ENCODE measurements at places on chromosomes 5 and 9.

DNA sequence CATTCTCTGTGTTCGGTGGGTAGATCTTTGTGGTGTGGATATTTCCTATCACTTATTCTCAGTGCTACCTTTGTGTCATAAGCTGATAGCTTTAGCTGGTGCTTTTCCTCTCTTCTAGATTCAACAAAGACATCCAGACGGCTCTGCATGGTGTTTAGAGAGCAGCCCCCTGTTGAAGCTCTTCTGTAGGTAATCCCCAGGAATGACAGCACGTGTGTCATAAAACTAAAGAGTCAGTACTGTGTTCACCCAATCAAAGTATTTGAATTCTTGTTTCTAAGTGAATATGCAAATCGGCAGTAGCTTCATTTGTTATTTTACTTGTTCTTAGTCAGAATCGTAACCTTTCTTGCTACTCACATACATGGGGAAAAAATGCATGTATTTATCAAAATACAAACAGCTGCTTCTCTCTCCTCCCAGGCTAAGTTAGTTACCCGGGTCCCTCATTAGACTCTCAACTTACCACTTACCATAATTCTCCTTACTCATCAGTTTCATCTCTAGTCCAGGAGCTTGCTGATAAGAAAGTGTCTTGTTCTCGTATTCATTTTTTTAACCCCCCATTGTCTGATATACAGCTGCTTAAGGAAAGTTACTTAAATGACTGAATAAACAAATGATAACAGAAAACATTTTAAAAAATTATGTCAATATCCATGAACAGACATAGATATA is 1696.0 kb upstream of the WWC1 start:
- DNase-seq: no peak

GRCh38 chr5:145479271-145479670 is 355.9 kb downstream of the PRELID2 start:
- no peak for DNase-seq

GRCh38 chr9:88732128-88732527 is 197.2 kb downstream of the NXNL2 start:
- DNase-seq: no peak

DNA sequence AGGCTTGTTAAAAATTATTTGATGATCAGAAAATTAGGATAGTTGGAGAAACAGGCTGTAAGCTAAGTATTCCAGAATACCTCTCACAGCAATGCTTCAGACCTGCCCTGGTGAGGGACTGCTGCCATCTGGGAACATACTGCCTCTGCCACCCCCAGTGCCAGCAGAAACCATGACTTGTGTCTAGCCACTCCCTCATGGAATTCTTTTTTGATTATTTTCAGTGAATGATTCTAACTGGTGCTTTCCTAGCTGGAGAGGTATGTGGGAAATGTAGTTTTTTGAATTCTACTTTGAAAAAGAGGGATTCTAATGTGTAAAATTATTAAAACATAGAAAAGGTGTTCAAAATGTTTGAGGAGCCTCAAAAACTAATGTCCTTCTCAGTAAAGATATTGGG is 126.3 kb downstream of the HMHB1 start:
- DNase-seq: no peak

- no peak for DNase-seq
These were observed 497.0 kb upstream of the TUSC1 start for GRCh38 chr9:26175264-26175663.

DNA sequence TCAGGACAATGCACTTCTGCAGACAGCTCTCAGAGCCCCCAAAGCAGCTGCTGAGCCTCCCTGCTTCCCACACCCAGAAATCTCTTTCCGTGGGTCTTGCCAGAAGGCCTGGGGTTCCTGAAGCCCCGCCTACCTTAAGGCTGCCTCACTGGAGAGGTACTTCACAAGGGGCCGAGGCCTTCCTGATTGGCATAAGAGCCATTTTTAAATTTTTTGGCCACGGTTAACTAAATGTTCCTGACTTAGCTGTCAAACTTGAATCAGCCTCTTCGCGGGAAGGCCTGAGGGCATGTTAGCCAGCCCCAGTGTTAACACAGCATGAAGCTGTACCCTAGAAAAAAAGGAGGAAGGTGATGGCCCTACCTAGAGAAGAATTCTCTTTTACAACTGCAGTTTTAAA is 20.7 kb upstream of the EPB41L4B start:
- no peak for DNase-seq

GRCh38 chr5:58378613-58379390 is 81.1 kb downstream of the PLK2 start:
- DNase-seq: no peak

- no peak for DNase-seq
These were observed 172.9 kb upstream of the PTCH1 start for GRCh38 chr9:95689669-95690068.

DNA sequence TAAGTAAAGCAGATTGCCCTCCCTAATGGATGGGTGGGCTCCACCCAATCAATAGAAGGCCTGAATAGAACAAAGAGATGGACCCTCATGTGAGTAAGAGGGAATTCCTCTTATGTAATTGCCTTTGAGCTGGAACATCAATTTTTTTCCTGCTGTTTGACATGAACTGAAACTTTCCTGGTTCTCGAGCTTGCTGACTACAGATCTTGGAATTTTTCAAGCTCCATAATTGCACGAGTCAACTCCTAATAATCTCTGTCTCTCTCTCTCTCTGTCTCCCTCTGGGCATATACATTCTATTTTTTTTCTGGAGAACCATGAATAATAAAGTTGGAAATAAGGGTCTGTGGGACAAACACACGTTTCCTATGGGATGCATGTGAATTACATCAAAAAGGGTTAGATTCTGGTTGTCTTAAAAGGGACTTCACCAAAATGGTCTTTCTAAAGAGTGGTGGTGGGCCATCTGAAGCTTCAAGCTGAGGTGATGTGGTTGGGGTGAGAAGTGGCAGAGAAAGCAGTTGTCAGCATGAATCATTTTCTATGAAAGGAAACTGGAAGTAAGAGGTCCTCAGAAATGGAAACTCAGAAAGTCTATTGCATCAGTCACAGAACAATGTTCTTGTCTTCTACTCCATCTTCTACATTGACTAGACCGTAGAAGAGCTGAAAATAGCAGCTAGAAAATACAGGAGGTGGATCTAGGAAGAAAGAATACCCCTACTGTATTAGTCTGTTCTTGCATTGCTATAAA is 47.0 kb upstream of the HOMER1 start:
- DNase-seq: no peak
